Activated naive CD8-positive, alpha-beta T cell treated with anti-CD3 and anti-CD28 coated beads, Interleukin-2, amount 10 ng/mL, durations not matched to agents 7 days and 5 days (primary cell): ENCODE measurements at places on chromosomes 4 and X.

- no peak for DNase-seq
These were observed 63.4 kb downstream of the GPR50 start for GRCh38 chrX:151239751-151240150.

- DNase-seq: no peak
These were observed 516.4 kb upstream of the BOD1L1 start for GRCh38 chr4:14143892-14144291.

DNA sequence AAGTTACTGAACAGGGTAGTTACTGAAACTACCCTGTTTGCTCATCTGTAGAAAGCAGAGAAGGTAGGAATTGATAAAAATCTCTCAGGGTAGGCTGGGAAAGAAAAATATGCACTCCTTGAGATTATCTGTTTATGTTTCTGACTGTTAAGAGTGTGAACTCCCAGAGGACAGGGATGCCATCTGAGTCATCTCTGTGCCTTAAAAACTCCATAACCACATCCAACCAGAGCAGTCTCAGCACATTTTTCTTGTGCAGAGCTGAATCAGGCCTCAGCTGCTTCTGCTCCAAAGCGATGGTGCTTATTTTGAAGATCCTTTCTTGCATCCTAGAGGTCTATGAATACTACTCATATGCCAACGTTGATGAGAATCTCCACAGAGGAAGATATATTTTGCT lies 9.9 kb downstream of the CENPVL3 start:
- no peak for DNase-seq

DNA sequence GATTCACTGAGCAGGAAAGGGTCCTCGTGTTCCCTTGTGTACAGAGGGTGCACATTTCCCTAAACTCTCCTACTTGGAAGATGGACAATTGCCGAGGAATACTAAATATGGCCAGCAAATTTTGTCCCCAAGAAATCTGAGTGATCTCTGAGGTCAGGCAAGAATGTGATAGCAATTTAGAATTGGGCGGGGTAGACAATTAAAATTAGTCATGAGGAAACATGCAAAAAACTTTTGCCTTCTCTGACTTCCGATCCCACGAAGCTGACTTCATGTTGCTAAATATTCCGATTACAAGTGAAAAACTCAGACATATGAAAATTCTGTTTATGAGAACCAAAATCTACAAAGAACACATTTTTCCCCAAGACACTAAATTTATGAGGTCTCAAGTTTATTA lies 453.9 kb upstream of the ZFP42 start:
- no peak for DNase-seq

DNA sequence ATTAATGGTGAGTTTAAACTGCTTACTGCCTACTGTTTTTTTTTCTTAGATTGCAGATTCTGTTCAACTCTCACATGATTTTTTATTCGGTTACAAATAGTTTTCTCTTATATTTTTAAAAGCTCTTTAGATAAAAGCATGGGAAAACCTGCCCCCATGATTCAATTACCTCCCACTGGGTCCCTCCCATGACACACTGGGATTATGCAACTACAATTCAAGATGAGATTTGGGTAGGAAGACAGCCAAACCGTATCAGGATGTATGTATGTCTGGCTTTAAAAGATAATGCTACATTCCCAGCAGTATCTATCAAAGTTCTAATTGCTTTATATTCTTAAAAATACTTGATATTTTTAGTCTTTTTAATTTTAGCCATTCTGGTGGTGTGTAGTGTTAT lies 131.5 kb downstream of the JADE1 start:
- no peak for DNase-seq

DNA sequence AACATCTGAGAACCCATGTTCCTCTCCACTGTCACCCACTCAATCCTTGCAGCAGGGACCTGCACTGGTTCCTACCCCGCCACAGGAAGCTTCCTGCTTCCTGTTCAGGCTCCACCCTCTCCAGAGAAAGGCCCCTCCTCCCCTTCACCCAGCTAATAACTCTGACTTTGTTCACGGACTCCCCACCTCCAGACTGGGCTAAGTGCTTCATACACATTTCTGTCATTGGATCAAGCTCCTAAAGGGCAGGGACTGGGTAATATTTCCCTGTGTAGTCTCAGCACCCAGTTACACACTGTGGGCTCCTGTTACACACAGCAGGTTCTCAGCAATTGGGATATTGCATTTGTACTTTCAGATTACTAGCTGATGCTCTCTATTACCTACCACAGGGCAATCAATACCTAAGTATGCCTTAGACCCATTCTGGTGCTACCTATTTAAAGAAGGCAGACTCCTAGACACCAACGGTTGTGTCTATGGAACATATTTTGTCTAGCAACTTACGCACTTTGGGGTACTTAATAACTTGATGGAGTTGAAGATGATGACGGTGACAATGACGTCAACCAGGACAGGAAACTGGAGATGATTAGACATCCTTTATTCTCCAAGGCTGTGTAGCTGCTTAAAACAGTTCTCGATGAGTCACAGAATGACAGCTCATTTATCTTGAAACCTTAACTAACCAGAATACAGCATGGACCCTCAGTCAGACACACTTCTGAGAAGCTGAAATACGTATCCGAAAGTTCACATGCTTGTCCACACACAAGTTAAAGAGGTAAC lies 58.1 kb downstream of the MAML3 start:
- peak; percentile 68 for DNase-seq

GRCh38 chr4:143251348-143251747 lies 66.6 kb downstream of the USP38 start:
- DNase-seq: no peak

DNA sequence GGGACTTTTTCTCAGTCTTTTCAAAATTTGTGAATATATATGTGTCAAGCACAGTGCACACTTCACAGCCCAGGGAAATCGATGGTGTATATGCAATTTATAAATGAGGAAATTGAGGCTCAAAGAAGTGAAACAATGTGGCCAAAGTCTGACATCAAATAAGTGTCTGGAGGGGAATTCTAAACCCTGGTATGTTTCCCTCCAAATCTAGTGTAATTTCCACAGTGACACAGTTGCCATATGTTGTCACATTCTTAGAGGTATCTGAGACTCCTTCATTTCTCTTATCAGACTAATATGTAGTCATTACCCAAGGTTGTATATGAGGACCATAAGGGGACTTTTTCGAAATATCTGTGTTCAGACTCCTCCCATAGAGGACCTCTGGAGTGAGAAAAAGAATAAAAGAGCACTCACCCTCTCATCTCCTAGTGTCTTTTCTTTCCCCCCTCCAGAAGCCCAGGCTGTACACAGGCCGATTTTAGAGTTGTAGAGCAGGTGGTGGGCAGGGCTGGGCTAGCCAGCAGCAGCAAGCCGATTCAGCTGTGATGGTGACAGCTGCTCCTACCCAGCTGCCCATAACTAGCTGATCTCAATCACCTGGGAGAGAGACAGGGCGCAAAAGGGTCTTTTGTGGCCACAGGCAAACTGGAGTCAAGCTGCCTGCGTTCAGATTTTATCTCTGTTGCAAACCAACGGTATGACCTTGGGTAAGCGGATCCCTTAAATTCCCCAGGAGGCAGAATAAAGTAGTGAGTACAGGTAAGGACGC lies 55.1 kb downstream of the CLCN5 start:
- no peak for DNase-seq

DNA sequence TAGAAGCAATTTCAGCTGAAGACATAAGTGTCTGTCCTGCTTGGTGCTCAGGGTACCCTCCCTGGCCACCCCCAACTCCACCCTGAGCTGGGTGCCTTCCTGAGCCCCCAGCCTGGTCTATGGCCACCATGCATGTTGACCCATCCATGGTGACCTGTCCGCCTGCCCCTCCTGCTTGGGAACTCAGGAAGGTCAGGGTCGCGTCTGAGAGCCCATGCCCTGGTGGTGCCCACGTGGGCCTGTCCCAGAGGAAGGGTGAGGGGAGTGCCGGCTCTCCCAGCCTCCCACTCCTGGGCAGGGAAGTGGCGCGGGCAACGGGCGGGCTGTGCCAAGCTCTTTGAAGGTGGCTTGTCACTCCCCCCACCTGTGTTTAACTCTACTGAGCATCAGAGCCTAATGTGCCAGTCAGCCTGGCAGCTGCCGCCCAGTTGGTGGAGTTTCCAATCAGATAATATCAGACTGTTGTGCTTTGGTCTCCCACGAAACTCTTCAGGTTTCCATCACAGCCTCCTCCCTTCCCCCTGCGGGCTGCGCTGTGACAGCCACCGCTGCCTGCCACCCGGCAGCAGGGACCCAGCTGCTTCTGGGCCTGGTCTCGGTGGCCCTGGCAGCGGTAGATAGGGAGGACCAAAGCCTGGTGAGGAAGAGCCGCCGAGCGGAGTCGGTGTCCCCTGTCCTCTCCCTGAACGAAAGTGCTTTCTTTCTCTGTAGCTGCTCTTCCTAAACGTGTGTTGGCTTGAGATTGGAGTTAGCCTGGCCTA lies 4.8 kb downstream of the SH3BP2 start:
- DNase-seq: peak; percentile 34

DNA sequence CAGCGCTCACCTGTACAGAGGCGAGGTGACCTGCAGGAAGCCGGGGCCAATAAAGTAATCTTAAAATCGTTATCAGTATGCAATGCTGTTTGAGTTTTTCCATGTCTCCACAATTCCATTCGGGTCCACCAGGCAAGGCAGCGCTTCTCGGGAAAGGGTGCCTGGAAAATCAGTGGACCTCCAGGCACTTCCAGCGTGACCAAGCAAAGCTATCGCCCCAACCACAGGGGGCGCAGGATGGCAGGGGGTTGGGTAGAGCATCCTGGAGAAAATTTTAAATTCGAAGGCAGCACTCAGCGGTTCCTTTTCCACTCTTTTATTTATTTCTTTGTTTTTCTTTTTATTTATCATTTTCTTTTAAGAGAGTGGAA lies 5.4 kb upstream of the SOX3 start:
- DNase-seq: no peak

GRCh38 chrX:38985375-38985774 lies 184.1 kb downstream of the MID1IP1 start:
- no peak for DNase-seq

GRCh38 chr4:57073559-57073958 lies 36.6 kb downstream of the IGFBP7 start:
- no peak for DNase-seq

GRCh38 chr4:151276787-151277562 lies at the start of gene PRSS48:
Gene PRSS48 (plus strand): TSS chr4:151277161. CDS start chr4:151277173, 12 bp downstream.
- DNase-seq: peak; percentile 65

DNA sequence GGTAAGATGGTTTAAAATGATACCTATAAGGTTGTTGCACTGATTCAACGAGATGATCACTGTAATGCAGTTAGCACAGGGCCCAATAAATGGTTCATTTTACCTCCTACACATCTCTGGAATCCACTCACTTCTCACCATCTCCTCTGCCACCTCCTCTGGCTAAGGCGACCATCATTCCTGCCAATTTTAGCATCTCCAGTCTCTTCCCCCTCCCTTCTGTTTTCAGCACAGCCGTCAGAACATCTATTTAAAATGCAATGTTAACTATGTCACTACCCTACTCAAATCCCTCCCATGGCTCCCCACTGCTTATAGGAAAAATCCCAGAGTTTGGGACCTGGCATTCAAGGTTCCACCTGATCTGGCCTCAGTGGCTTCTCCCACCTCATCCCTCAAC lies 3.5 kb upstream of the SYP start:
- DNase-seq: no peak

- no peak for DNase-seq
These were observed 197.1 kb downstream of the RASL11B start for GRCh38 chr4:53059256-53059655.

- no peak for DNase-seq
These were observed 105.9 kb upstream of the GPRIN3 start for GRCh38 chr4:89413518-89413917.
